Stimulated activated CD4-positive, alpha-beta T cell treated with anti-CD3 and anti-CD28 coated beads, TNF-alpha, amount 100 ng/mL, for 48 hours (primary cell): ENCODE measurements at places on chromosomes 3 and 15.

DNA sequence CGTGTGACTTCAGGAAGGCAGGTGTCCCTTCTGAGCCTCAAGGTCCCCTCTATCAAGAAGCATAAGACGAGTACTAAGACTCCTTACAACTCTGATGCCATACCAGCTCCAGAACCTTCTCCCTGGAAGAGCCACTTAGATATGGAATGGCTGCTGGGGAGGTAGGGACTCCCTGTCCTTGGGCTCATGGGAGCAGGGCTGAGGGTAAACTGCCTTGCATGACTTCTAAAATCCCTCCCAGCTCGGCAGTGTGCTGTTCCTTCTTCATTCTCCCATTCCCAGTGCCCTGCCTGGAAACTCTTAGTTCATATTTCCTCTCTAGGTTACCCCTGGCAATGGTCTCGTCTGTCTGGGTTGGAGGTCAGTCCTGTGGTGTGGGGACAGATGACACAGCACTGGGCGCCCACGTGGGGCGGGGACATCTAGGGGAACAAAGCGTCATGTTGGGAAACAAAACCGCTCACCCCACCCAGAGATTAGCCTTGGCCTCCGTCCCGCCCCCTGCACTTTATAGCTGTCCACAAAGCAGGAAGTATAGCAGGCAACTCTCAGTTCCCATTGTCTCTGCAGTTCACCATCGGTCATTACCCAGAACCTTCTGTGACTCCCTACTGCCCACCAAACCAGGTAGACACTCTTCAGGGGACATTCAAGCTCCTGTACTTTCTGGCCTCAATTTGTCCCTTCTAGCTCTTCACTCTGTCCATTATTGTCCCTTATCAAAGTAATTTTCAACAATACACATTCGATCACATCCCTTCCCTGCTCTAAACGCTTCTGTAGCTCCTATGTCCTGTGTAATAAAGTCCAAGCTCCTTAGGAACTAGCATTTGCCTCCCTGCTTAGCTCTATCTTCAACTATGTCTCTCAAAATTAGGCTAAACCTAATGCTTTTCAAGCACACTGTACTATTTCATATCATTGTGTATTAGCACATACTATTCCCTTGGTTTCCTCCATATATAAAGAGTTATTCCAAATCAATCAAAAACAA lies 73.8 kb downstream of the IQSEC1 start:
- no peak for DNase-seq

GRCh38 chr15:90358124-90359033 lies 6.3 kb downstream of the ZNF774 start:
- DNase-seq, result no peak

- no peak for DNase-seq
Observed at GRCh38 chr3:194352667-194353246, 1.6 kb upstream of the CPN2 start.

- no peak for DNase-seq
Observed at GRCh38 chr3:38713121-38713520, 63.6 kb upstream of the SCN5A start.

DNA sequence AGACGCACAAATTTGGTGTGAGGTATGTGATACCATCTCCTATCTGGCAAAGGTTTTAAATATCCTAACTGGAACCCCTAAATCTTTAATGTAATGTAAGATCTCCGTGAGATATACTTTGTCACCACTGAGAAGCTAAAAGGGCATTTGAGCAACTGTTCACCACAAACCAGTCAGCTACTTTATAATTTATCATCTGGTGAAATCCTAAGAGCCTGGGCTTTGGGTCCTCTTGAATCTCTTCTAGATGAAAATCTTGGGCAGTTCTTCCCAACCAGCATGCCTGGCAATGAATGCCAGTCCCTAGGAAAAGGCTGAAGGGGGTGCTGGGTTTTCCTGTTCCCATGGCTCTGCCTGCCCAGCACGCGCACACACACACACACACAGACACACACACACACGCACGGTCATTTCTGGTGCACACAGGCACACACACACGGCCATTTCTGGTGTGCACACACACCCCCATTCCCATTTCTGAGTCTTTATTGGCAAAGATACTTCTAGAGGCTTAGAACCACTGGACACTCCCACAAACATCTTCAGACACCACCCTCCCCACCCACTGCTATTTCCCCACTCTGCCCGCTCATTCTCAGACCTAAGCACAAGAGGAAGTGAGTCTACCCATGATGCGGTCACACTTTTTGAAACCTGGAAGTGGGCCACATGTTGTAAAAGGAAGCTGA lies 72.6 kb downstream of the MYO1E start:
- peak; percentile 47 for DNase-seq

- no peak for DNase-seq
Observed at GRCh38 chr3:194382196-194382891, 12.8 kb upstream of the LRRC15 start.

DNA sequence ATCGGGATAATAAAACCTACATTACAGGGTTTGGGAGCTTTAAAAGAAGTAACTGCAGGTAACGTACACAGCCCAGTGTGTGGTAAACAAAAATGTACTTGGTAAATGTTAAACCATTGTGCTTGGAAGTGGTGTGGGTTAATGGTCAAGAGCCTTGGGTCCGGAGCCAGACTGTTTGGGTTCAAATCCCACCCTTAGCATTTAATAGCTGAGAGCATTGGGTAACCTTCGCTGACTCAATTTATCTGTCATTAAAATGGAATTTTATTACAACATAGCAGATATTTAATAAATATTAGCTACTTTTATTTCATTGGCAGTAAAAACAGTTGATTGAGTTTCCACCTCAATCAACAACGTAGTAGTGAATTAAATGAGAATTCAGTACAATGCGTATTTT lies 1.5 kb downstream of the FSTL1 start:
- DNase-seq, result no peak

DNA sequence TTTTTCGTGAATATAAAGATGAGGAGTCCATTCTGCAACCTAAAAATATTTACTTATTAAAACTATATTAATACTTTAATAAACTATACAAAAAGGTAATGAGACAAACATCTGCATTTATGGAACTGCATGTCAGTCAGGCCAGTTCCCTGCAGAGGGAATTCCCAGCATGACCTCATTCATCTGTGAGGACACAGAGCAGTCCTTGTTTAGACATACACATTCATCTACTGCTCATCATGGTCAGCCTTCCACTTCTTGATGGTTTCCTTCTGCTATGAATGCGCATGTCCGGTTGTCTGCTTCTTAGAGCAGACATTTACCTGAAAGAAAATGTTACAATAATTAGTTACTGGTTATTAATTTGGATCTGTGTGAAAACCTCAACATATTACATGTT lies 3.3 kb upstream of the ACTR8 start:
- no peak for DNase-seq

- no peak for DNase-seq
Observed at GRCh38 chr3:72427624-72428023, 420.6 kb downstream of the SHQ1 start.

DNA sequence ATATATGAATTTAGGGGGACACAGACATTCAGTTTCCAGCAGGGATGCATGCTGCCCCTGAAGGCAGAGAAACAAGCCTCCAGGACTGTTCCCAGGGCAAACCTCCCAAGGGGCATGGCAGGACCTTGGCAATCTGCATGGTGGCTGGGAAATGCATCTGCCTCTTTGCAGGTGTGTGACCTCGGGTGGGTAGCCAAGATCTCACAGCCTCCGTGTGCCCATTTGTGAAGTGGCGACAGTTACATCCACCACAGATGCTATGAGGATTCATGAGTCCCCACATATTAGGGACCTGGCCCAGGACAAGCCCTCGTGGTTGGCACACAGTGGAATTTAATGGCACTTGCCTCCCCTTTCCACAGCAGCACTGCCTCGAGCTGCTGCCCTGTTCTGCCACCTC lies 29.9 kb downstream of the SLC28A1 start:
- no peak for DNase-seq

- DNase-seq, result no peak
Observed at GRCh38 chr15:41115161-41115651, 874 bp downstream of the INO80 start.

DNA sequence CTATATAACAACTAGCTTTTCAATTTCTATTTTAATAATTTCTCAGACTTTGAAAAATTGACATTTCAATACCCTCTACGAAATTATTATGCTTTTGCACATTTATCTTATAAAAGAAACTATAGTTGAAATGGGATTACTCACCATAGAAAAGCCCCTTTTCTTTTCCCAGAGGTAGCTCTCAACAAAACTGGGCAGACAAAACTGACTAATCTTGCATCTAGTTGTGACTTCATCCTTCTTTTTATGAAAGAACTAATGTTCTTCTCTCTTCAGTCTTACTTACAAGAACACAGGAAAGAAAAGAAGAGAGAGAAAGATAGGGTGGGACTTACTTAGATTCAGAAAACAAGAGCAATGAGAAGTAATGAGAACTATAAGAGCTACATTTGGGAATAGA lies 61.0 kb downstream of the GPR160 start:
- DNase-seq, result no peak

GRCh38 chr15:77030048-77030927 lies 35.4 kb downstream of the PSTPIP1 start:
- no peak for DNase-seq
